Muscle of leg (tissue), 16 donors: ENCODE measurements at places on chromosomes 1 and 21.
A peak's percentile ranks its signal among the peaks of the same experiment; 100 is the strongest.

DNA sequence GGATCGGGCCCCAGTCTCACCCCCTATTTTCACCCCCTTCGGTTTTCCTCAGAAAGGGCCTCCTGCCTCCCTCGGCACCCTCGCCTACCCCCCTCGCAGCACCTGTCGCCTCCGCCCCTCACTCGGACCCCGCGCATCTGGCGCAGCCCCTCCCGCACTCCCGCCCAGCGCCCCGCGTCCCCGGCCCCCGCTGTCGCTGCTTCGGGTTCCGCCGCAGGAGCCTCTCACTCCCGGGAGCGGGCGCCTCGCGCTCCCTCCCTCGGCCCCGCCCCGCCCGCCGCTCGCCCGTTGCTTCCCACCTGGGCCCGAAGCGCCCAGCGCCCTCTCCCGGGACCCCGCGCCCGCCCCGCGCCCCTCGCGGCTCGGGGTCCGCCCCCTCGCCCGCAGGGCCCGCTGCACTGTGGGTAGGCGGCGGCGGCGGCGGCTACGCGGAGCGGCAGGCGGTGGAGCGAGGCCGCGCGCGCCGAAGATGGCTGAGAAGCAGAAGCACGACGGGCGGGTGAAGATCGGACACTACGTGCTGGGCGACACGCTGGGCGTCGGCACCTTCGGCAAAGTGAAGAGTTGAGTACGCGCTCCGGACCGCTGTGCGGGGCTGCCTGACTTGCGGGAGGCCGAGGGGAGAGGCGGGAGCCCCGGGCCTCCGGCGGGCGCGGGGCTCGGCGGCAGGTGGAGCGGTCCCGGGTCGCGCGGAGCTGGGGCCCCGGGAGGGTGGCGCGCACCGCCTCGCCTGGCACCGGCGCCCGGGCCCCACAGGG is at the start of gene PRKAA2:
Gene PRKAA2 (plus strand): TSS at position 396 of the 758 bp plus-strand sequence. CDS start 74 bp downstream, at position 470.
- peaks cover 7% of the 10 kb centered on the region for H3K4me1 ChIP-seq
- peaks cover 13% of the 10 kb centered on the region for H3K27me3 ChIP-seq
- H3K36me3 ChIP-seq, result no peaks in the 10 kb centered on the region

- no peak overlapping the region for H3K27ac ChIP-seq
- no peak overlapping the region for H3K4me3 ChIP-seq
- H3K27me3 ChIP-seq, result no peaks in the 10 kb centered on the region
- H3K4me1 ChIP-seq, result no peaks in the 10 kb centered on the region
- DNase-seq, result peak; percentile 75
Measured at GRCh38 chr1:62175568-62176179, 19.0 kb upstream of the L1TD1 start.

DNA sequence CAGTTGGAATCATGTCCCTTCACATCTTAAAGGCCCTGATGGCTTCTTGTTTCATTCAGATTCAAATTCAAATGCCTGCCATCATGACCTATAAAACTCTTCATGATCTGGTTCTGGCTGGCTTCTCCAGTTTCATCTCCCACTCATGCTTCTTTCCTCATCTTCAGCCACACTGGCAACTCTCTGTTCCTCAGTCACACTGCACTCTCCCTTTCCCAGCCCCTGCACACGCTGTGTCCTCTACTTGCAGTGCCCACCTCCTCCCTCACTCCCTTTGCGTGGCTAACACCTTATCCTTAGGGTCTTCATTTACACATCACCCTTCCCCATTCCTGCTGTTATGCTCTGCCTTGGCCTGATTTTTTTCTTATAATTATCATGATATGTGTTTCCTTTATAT is 120.6 kb upstream of the LMO4 start:
- no peaks in the 10 kb centered on the region for H3K27me3 ChIP-seq
- H3K4me1 ChIP-seq, result peaks cover 5% of the 10 kb centered on the region
- H3K36me3 ChIP-seq, result no peaks in the 10 kb centered on the region
- no peak overlapping the region for H3K27ac ChIP-seq

- H3K4me1 ChIP-seq, result no peaks in the 10 kb centered on the region
- no peak overlapping the region for H3K4me3 ChIP-seq
- no peaks in the 10 kb centered on the region for H3K27me3 ChIP-seq
- H3K36me3 ChIP-seq, result peaks cover 16% of the 10 kb centered on the region
- DNase-seq, result no peak
Measured at GRCh38 chr1:112923959-112924349, 32.0 kb downstream of the SLC16A1 start.

DNA sequence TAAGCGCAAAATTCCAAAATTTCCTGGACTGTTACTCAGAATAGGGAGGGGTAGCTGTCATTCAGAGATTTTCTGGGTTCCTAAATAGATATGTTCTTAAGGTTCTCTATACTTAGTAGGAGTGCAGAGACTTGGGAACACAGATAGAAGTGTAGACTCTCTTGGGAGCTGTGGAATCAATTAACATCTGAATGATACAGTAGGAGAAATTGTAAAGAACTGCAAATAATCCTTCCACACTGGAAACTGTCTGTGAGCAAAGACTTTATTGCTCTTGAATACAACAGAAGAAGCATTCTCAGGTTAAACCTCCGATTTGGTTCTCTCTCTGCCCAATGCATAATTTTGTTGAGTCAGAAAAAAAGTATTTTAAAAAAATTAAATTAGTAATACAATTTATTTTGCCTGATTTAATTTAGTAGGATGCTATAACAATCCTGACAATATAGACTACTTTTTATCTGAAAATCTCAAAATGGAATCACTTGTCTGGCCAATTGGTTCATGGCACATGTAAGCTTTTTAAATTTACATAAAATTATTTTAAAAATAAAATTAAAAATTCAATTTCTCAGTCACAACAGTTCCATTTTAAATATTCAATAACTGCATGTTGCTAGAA is 1754.3 kb downstream of the PLA2G4A start:
- no peak for DNase-seq
- no peaks in the 10 kb centered on the region for H3K36me3 ChIP-seq
- no peaks in the 10 kb centered on the region for H3K27me3 ChIP-seq
- no peak overlapping the region for H3K4me3 ChIP-seq
- H3K4me1 ChIP-seq, result no peaks in the 10 kb centered on the region

DNA sequence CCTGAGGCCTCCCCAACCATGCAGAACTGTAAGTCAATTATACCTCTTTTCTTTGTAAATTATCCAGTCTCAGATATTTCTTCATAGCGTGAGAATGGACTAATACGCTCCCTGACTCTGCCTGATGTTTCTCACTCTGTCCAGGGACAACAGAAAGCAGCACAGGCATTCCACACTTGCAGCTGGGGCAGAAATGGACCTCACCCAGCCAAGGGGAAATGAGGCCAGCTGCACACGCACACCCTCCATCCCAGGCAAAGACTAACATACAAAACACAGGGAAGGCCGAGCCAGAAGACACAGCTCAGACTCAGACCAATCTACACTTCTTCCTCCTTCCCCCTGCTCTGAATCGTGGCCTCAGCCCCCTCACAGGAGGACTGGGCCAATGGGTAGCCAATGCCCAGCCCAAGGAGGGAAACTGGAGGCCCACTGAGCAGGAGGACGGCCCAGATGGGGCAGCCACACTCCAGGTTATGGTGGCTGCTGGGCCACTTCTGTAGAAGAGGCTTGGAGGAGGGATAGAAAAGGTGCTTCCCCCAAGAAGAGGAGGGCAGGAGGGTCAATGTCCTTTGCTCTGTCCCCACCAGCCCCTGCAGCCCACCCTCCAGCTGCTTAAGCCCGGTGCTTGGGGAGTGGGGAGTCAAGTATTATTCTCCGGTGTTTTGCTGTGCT is 228.4 kb downstream of the NPHP4 start:
- H3K27me3 ChIP-seq, result peaks cover 2% of the 10 kb centered on the region
- no peak overlapping the region for H3K4me3 ChIP-seq
- H3K4me1 ChIP-seq, result peaks cover 18% of the 10 kb centered on the region

GRCh38 chr21:17406202-17406601 is 106.6 kb upstream of the CXADR start:
- no peak for DNase-seq
- no peaks in the 10 kb centered on the region for H3K27me3 ChIP-seq
- no peaks in the 10 kb centered on the region for H3K4me1 ChIP-seq
- H3K27ac ChIP-seq, result no peak overlapping the region
- no peak overlapping the region for H3K4me3 ChIP-seq
- no peaks in the 10 kb centered on the region for H3K36me3 ChIP-seq

DNA sequence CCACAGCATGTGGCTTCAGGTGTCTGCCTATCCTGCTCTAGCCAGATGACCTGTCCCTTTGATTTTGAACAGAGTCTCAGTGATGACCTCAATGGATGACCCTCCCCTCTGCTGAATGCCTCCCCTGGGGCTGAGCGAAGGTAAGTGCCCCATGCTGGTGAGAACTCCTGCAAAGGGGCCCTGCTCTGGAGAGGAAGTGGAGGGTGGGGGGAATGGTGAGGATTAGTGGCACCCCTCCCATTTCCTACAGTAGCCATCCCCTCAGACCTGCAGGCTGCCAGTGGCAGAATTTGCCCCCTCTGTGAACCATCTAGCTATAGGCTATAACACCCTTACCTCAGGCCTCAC is 3.7 kb upstream of the PMVK start:
- H3K4me3 ChIP-seq, result no peak overlapping the region
- H3K27me3 ChIP-seq, result no peaks in the 10 kb centered on the region
- no peak for DNase-seq

DNA sequence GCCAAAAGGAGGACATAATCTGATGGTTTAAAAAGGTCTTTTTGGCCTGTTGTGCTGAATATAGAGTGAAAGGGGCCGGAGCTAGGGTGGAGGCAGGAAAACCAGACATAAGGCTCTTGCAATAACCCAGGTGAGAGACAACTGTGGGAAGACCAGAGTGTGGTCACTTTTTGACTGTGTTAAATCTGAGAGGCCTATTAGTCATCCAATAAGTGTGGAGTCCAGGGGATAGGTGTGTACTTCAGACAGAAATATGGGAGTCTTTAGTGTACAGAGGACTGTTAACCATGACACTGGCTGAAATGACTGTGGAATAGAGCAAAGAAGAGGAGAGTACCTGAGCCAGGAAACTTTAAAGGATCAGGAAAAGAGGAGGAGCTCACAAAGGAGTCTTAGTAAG is 89.3 kb downstream of the VAV3 start:
- H3K4me3 ChIP-seq, result no peak overlapping the region
- H3K4me1 ChIP-seq, result no peaks in the 10 kb centered on the region
- no peaks in the 10 kb centered on the region for H3K36me3 ChIP-seq
- DNase-seq, result no peak
- H3K27ac ChIP-seq, result no peak overlapping the region
